ENCODE measurements at places on chromosomes 5 and 9.

DNA sequence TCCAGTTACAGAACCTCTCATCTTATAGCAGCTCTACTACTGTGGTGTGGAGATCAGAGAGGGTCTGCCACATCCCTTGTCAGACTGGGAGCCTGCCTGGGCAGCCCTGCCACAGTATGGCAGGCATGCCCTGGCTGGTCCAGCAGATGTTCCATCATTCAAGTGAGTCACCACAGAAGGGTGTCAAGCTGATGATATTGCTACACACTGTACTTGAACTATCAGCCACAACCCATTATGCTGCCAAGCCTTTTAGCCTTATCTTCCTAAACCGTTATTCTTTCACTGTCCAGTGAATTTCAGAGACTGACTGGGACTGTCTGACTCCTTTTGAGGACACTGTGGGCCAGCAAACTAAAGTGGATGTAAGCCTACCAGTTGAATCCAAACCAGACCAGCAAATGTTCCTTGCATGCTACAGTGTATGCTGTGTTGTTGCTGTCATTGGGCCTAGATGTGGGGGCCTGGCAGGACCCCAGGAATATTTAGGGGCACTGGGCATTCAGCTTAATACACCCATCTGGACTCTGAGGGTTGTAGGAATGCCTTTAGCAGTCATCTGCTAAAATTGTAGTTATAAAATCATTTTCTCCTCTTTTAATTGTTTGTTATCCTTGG is 202.6 kb downstream of the NR3C1 start:
- peak; percentile 69 for DNase-seq

- no peak for DNase-seq
These were observed 3.8 kb upstream of the ITGA2 start for GRCh38 chr5:52985306-52985705.

- DNase-seq = no peak
These were observed 321.0 kb upstream of the IRX4 start for GRCh38 chr5:2203774-2204173.

GRCh38 chr5:82329393-82329792 is 51.2 kb upstream of the RPS23 start:
- no peak for DNase-seq

GRCh38 chr5:1312993-1313833 is 18.3 kb upstream of the TERT start:
- no peak for DNase-seq

DNA sequence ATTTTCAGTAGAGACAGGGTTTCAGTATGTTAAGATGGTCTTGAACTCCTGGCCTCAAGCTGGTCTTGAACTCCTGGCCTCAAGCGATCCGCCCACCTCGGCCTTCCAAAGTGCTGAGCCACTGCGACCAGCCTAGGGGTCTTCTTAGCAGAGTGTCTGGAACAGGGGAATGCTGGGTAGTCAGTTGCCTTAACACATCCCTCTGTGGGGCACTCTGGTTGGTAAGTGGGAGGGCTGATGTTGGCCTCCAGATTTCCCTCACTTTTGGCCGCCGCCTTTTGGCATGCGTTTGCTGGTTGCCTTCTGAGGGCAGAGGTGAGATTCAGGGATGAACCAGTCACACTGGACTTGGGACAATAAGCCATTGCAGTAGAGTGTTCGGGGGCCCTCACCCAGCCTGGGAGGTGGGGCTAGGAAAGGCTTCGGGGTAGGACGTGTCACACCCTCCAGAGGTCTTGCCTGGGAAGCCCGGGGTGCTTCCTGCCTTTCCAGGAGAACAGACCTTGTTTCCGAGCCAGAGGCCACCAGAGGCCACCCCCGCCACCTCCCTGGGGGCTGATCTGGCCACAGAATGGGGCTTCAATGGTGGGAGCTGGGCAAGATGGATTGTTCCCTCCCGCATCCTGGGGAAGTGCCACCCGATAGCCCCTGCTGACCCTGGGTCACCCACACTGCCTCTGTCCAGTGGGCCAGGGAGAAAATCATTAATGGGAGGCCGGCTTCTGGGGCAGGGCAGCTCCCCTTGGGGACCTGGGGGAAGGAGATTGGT is 13.3 kb downstream of the FGF18 start:
- no peak for DNase-seq

DNA sequence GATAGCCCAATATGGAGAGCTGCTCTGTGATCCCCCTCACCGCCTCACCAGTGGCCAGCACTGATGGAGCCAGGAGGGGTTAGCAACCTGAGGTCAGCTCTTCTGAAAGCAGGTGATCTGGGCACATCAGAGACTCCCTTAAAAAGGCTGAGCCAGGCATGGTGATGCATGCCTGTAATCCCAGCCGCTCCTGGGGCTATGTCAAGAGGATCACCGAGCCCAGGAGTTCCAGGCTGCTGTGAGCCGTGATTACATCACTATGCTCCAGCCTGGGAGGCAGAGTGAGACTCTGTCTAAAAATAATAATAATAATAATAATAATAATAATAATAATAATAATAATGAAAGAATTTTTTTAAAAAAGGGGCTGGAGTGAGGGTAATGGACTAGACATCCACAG is 66.6 kb upstream of the HRH2 start:
- no peak for DNase-seq

- DNase-seq = no peak
These were observed 2020.9 kb downstream of the MAT2B start for GRCh38 chr5:165526357-165526756.

DNA sequence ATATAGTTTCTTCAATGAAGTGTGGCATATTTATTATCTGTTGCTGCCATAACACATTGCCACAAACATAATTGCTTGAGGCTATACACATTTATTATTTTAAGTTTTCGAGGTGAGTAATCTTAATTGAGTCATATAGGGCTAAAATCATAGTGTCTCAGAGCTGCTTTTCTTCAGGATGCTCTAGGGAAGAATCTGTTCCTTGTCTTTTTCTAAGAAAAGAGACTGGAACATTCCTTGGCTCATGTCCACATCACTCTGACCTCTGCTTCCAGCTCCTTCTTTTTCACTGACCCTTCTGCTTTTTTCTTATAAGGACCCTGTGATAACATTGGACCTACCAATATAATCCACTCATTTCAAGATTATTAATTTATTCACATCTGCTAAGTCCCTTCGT is 632.4 kb upstream of the TYRP1 start:
- no peak for DNase-seq

GRCh38 chr9:24912767-24913166 is 367.1 kb upstream of the IZUMO3 start:
- DNase-seq = no peak

GRCh38 chr9:136697146-136697820 is 10.0 kb upstream of the AGPAT2 start:
- no peak for DNase-seq

- DNase-seq = no peak
These were observed 50.1 kb downstream of the MRPL36 start for GRCh38 chr5:1749346-1750124.

DNA sequence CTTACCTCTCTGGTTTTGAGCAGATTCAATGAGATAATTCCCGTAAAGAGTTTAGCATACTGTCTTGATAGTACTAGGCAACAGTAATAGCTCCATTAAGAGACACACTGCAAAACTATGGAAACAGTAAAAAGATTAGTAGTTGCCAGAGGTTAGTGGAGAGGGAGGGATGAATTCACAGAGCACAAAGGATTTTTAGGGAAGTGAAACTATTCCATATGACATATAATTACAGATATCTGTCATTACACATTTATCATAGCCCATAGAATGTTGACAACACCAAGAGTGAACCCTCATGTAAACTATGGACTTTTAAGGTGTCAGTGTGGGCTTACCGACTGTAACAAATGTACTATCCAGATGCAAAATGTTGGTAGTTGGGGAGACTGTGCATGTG is 176.4 kb upstream of the PLCXD3 start:
- DNase-seq = no peak

DNA sequence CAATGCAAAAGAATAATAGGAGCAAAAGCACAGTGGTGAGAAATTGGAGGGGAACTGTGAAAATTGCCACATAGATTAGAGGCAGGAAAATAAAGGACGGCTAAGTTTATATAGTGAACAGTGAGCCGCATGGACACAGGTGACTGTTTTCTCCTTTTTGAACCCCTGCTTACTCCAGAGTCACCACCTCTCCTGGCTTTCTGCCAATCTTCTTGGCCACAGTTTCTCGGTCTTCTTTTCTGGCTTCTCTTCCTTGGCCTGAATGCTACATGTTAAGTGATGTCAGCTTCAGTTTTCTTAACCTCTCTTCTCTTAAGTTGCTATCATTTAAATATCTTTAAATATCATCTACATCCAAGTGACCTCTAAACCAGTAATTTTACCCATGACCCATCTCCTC is 47.3 kb upstream of the CDKN2B start:
- DNase-seq = no peak

DNA sequence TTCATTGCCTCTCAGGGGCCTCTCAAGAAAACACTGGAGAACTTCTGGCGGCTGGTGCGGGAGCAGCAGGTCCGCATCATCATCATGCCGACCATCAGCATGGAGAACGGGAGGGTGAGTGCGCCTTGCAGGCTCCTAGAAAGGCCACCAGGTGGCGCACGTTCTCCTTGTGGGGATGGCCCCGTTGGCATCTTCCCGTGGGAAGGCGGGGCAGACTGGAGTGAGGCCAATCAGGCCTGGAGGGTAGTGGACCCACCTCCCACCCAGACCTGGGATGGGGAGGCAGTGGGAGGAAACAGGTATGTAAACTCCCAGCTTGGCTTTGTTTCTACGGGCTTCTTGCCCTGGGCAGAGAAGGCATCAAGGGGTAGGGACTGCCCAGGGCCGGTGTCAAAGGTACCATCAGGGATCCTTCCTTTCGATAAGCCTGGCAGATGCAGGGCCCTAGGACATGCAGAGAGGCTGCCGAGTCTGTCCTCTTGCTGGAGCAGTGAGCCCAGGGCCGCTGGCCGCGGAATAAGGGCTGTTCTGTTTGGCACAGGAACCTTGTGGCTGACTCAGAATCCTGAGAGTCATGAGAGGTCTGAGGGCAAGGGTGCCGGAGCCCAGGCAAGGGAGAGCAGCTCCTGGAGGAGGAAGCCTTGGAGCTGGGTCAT is 18.9 kb upstream of the SPTLC1 start:
- peak; percentile 87 for DNase-seq

DNA sequence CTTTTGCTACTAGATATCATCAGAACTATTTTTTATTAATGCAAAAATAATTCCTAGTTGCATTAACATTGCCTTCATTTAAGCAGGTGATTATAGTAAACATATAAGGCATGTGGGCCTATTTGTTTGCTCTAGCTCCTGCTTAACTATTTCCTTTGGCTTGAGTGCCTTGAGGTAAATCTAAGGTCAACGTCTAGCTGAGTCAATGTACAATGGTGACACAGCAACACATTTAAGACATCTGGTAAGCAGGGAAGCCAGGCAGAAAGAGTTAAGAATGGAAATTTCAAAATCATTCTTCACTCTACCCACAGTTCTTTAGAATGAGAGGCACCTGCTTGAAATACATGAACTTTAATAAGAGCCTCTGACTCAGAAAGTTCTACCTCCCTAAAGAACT is 111.9 kb upstream of the FST start:
- no peak for DNase-seq

DNA sequence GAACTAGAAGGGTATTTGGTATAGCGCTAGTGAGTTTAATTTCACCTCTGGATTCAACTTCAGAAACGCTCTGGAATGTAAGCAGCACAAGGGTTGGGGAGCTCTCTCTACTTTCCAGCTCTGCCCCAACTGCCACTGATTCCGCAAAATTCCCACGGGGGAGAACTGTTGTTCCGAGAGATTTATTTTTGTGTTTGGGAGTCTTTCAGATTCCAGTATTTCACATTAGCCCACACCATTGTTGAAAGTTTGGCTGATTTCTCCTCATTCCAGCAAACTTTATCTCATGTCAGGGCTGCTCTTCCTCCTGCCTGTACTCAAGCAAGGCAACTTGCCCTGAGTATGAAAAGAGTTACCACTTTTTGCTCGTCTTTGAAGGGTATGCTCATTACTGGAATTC is 198.5 kb upstream of the EGFLAM start:
- DNase-seq = no peak

DNA sequence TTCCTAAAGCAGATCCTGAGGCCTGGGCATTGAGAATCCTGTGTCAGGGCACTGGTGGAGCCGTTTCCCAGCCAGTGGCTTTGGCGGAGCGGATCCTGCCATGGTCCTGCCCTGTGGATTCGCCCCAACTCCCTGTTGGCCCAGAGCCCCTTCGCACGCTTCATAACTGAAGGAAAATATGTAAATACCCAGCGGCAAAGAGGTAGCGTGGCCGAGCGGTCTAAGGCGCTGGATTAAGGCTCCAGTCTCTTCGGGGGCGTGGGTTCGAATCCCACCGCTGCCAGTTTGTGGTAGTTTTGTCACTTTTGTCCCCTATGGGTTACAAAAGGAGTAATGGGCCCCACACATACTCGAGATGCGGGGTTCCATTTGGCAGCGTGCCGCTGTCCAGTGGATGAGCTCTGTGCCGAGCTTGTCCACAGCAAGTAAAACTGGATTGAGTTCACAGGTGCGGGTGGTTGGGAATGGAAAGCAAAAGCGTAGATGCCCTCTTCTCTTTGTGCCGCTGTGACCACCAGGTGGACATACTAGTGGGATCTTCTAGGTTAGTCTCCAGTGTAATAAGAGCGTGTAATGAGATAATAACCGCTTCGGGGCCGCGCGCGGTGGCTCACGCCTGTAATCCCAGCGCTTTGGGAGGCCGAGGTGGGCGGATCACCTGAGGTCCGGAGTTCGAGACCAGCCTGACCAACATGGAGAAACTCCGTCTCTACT is 17.3 kb downstream of the TRIM7 start:
- DNase-seq = peak; percentile 84

DNA sequence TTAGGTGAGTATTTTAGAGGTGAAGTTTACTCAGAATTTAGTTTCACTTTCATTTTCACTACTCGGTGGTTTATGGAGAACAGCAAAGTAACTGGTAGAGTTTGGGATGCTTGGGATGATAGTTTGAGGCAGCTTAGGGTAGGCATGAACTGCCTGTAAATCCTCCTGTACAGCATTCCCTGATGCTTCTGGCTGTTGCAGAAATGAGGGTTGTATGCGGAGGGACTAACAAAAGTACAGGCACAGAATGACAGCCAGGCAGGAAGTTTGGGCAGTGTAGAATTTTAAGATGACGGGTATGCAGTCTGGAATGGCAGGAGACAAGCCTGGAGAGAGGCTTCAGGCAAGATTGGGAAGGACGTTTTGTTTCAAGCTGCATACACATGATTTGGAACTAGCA is 48.0 kb upstream of the FAM120AOS start:
- DNase-seq = no peak

DNA sequence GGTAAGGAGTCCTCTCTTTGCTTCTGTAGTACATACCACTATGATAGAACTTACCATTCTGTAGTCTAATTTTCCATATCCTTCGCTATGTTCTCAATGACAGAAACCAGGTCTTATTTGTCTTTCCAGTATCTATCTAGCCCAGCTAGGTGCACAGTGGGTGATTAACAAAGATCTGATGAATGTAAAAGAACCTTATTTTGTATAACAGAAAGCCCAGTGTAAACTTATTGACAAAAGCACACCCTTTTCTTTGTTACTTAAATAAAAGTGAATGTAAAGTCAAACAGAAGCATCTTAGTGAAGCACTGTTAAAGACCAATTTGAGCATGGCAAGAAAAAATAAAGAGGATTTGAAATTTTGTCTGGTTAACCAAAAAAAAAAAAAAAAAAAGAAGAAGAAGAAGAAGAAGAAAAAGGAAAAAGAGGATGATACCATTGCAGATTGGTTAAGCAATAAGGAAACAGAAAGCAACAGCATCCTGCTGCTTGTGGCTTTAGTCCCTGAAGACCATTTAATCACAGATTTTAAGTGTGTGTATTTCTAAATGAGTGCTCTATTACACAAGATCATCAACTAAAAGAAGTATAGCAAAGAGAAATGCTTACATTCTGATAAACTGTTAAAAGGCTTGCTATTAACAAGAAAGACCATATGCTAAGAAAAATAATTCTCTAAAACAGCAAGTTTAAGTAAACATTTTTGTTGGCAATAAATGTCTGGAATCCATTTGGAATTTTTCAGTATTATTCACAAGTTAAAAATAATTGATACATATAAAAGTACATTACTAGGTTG is 21.2 kb downstream of the MEGF9 start:
- DNase-seq = no peak

Measured in left ventricle myocardium superior (tissue), 1 donor.